ENCODE measurements at places on chromosomes 1 and 21.

- DNase-seq, result no peak
These were observed 8.1 kb upstream of the PSRC1 start for GRCh38 chr1:109290998-109291397.

- no peak for DNase-seq
These were observed 363.3 kb downstream of the RPS6KC1 start for GRCh38 chr1:213414346-213414745.

GRCh38 chr1:110477967-110478640, 27.2 kb downstream of the PROK1 start:
- DNase-seq, result no peak

DNA sequence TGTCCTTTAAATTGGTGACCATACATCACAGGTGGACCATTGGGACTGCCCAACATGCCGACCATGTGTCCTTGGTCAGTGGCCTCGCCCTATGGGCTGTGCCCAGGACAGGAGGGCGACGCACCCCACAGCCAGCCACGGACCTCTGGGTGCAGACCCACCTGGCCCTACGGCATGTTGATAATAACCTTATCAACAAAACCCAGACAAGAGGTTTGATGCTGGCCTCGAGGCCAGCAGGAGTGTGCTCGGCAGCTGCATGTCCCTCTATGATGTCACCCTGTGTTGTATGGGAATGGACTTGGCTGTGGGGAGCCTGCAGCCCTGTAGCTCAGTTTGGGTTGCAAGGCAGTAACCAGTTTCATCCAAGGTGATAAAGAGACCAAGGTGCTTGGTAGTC, 32.1 kb downstream of the SLC37A1 start:
- DNase-seq, result no peak

- DNase-seq, result peak; percentile 24
These were observed 54.0 kb downstream of the RAB3B start for GRCh38 chr1:51936531-51936930.

DNA sequence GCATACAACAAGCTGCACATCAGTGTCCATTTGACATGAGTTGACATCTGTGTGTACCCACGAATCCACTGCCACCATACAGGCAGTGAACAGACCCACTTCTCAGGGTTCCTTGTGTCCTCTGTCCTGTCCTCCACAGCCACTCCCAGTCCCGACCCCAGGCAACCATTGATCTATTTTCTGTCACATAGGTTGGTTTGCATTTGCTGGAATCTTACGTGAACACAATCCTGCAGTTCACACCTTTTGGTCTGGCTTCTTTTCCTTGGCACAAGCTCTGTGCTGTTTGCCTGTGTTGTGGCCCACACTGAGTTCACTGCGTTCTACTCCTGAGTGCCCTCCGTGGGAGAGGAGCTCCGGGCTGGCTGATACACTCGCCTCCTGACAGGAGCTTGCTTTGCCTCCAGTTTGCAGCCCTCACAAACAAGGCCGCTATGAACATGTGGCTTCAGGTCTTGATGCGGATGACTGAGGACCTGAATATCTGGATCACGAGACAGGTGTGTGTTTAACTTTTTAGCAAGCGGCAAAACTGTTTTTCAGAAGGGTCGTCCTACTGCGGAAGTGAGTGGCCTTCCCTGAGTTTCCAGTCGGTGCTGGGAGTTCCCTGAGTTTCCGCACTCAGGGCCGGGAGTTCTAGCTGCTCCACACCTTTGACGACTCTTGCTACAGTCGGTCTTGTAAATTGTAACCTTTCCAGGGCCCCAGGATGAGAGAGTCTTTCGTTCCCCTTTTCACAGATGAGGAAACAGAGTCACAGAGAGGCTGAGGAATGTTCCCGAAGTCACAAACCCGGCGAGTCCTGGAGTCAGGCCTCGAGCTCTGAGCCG, 13.0 kb upstream of the COL18A1 start:
- DNase-seq, result no peak

GRCh38 chr1:51726051-51726450, 109.2 kb downstream of the OSBPL9 start:
- no peak for DNase-seq

DNA sequence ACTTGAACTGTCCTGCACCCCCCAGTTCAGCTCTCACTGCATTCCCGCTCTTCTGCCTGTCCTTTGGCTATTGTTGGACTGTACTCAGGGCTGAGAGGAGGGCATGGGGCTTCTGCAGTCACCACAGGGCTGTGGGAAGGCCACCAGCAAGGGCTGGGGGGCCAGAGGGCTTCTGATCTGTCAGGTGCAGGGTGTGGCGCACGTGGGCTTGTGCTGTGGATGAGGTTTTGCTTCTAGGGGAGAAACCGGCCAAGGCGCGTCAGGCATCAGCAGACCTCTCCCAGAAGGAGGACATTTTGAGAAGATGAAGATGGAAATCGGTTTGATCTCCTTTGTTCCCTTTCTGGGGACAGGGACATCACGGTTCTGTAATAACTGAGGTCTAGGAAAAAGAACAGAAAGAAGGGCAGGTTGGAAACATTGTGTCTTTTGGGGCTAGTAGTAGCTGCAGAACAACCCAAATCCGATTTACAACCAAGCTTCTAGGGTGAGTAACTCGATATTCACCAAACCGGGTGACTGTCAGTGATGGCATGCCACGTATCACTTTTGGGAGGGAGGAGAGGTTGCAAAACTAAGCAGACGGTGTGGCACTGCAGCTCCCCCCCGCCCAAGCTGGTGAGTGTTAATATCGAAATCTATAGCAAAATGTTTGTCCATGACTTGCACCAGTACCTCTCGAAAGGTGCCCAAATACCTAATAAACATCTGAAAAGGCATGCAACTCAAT, 40.9 kb downstream of the AGPAT3 start:
- no peak for DNase-seq

- DNase-seq, result peak; percentile 92
These were observed 1.8 kb upstream of the CKS1B start for GRCh38 chr1:154972517-154973343.

DNA sequence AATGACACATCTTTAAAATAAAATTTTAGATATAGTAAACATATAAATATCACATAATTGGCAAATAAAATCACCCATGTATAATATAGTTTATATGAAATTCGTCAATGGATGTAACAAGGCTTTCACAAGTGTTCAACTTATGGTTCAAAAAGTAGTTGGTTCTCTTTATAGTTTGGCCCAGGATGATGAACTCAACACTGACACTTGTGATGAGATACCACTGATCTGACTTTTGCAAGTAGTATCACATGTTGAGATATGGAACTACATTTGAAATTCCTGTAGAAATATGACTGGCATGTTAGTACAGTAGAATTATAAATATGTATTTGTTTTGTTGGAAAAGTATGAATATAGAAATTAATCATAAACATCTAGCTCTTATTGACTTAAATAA, 1.8 kb downstream of the TNNI3K start:
- DNase-seq, result no peak

DNA sequence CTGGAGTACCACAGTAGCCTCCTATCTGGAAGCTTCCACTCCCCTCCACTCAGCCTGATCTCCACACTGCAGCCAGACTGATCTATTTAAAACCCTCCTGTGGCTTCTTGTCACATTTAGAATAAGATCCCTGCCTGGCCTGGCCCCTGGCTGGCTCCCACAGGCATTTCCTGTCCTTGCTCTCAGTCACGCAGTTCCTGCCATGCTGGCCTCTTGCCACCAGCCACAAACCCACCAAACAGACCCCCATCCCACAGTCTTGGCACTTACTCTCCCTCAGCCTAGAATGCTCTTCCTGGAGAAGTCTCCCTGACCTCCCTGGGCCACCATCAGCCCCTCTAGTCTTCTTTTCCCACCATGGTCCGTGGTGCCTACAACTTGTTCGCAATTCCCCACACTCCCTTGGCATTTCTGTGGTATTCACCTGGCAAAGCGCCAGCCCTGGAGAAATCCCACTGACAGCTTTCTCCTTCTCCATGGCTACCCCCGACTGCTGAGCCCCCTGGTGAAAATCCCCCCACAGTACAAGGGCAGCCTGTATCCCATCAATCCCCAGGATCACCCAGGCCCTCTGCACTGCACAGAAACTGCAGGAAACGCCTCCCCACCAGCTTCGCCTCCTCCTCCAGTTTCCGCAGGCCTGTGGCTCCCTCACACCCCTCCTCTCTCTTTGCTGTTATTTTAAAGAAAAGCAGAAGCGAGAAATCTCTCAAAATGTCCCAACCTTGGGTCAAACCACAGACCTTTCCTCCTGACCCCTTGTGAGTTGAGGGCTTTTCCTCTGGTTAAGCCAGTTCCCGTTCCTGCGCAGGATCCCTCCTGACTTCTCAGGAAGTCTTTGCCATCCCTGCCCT, 94.5 kb downstream of the SYT2 start:
- DNase-seq, result peak; percentile 38

DNA sequence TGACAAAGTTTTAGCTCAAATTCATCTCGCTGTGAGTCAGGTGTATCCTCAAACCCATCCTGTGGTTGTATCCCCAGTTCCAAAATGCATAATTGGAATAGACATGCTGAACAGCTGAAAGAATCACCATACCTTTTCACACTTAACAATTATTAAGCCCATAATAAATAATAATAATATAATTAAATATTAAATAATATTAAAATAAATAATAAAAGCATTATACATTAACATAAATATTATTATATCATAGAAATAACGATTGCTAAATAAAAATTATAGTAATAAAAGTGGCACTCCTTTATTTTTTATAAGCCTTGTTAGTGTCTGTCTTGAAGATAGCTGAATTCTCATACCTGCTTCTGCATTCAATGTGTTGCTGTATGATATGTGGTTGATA, 257.5 kb upstream of the B3GALT2 start:
- no peak for DNase-seq

GRCh38 chr1:40409467-40409866, 35.9 kb downstream of the SMAP2 start:
- DNase-seq, result no peak

DNA sequence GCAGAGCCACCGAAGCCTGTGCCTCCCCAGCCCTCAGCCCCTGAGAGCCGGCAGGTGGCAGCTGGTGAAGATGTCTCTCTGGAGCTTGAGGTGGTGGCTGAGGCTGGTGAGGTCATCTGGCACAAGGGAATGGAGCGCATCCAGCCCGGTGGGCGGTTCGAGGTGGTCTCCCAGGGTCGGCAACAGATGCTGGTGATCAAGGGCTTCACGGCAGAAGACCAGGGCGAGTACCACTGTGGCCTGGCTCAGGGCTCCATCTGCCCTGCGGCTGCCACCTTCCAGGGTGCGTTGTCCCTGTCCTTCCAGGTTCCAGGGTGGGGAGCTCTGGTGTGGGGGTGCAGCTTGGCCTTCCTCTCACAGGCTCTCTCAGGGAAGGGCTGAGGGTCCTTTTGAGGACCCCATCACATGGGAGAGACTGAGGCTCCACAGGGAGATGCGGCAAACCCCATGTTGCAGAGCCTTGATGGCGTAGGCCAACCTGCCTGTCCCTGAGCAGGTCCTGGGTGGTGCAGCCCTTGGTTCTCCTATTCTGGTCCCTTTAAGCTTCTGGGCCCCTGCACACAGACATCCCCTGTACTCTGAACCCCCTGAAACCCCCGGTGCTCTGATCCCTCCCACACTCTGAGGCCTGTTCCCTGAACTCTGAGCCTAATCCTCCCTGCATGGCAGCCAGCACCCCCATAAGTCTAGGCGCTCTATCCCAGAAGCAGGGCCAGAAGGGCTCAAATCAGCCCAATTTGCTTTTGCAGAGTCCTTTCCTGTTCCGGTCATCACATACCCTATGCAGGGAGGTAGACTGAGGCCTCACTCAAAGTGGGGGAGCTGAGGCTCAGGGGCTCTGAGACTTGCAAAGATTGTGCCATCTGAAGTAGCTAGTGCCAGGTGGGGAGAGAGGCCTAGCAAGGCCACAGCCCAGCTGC, 88.5 kb downstream of the TRIM11 start:
- no peak for DNase-seq

- DNase-seq, result no peak
These were observed 633.3 kb downstream of the LMO4 start for GRCh38 chr1:87961992-87962391.

GRCh38 chr1:221031458-221032203, 152.4 kb downstream of the HLX start:
- DNase-seq, result no peak

DNA sequence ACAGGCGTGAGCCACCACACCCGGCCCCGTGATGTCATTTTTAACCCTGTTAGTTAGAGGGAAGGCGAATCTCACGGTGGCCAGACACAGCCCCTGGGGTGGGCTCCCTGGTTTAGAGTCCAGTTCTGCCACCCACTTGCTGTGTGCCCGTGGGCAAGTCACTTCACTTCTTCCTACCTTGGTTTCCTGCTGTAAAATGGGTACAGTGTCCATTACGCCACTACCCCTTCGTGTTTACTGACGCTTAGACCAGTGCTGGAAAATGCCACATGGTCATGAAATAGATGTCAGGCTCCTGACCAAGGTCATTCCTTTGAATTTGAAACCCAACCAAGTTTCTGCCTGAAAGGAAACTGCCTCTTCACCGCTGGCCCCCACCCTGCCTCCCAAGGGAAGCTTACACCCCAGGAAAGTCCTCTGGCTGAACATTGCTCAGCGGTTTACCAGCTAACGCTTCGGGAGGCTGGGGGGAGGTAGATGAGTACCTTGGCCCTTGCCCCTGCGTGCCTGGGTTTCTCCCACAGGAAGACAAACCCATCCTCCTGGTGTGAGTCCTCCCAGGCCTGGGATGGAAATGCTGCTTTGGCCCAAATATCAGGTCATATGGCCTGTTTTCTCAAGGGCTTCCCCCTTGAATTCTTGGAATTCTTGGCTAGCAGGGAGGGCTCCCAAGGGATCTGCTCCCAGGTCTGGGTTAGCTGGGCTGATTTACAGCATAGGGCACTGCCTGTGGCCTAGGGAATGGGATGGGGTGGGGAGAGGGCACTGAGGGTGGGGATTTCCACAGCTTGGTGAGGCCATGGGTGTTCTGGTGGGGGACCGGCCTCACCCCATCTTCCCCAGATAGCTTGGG, 7.6 kb upstream of the AADACL4 start:
- no peak for DNase-seq

- peak; percentile 53 for DNase-seq
These were observed 10.7 kb upstream of the ZP4 start for GRCh38 chr1:237901299-237901934.

DNA sequence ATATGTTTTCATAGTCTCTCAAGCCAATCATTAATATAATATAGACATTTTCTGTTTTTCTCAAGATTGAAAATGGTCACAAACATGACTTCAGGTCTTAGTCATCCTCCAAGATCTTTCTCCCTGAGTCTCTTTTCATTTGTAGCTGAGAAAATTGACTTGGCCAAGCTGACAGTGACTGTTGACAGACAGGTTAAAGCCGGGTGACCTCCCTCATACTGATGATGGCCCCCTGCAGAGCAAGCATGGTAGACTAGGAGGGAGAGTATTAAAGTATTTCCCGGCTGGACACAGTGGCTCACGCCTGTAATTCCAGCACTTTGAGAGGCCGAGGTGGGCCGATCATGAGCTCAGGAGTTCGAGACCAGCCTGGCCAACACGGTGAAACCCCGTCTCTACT, 6.8 kb upstream of the KIAA1614 start:
- no peak for DNase-seq

GRCh38 chr1:194474701-194475100, 1288.3 kb upstream of the B3GALT2 start:
- DNase-seq, result no peak

DNA sequence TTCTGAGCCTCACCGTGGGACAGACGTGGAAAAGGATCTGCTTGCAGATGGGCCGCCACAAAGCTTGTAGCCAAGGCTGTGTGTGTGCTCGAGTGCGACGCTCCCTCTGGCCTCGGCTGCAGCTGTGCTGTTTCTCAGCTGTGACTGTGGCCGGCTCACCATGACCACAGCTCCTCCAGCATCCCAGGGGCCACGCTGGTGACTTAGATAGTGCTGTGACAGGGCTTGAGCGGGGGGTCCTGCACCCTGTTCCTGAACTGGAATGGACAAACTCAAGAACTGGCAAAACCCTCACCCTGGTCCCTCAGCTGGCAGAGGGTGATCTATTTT, 17.4 kb upstream of the ACTRT2 start:
- DNase-seq, result no peak

GRCh38 chr1:88079036-88079435, 605.0 kb upstream of the PKN2 start:
- peak; percentile 7 for DNase-seq

Measured in trophoblast cell (in vitro differentiated cells and primary cell).